ENCODE measurements at places on chromosomes 16 and 17. TPM values are rescaled to one million over a fixed set of nuclear protein-coding genes. Genes with fewer than 3 reads are reported as not detected.

The MRPL58 gene
- total RNA-seq, result 74.1 TPM

The SLFN12L gene
- not detected for total RNA-seq

The KCNH4 gene
- 0.43 TPM for total RNA-seq

The MYH8 gene
- not detected for total RNA-seq

The NPIPA5 gene
- 2.7 TPM for total RNA-seq

The SRL gene
- not detected for total RNA-seq

The VWA3A gene
- 0.03 TPM for total RNA-seq

The RNF135 gene
- 26.3 TPM for total RNA-seq

The NTN1 gene
- total RNA-seq, result 0.50 TPM

The TSNAXIP1 gene
- 0.33 TPM for total RNA-seq

The POLR3E gene
- 33.0 TPM for total RNA-seq

The ELMO3 gene
- 1.3 TPM for total RNA-seq

The WIPI1 gene
- 8.8 TPM for total RNA-seq

The CMC2 gene
- 120 TPM for total RNA-seq

The MAP1LC3B gene
- 75.6 TPM for total RNA-seq

The CD7 gene
- 0.08 TPM for total RNA-seq

The ZG16 gene
- total RNA-seq, result not detected

The SEPTIN12 gene
- not detected for total RNA-seq

The FOXN1 gene
- total RNA-seq, result 0.02 TPM

The CFAP97D1 gene
- not detected for total RNA-seq

The MTSS2 gene
- total RNA-seq, result 35.8 TPM

The ABCC12 gene
- total RNA-seq, result not detected

The RANBP10 gene
- total RNA-seq, result 9.6 TPM

The OSGIN1 gene
- 39.7 TPM for total RNA-seq

The PLA2G10 gene
- not detected for total RNA-seq

The GH1 gene
- not detected for total RNA-seq

The ZNF594 gene
- total RNA-seq, result 1.6 TPM

The ABI3 gene
- total RNA-seq, result not detected

The BCL6B gene
- not detected for total RNA-seq

The PYY gene
- not detected for total RNA-seq

The GGNBP2 gene
- total RNA-seq, result 65.3 TPM

The C1QL1 gene
- 23.3 TPM for total RNA-seq

The CACNG3 gene
- not detected for total RNA-seq

The SLC13A2 gene
- 0.06 TPM for total RNA-seq

The DUS2 gene
- 17.5 TPM for total RNA-seq

The RAMP2 gene
- 0.69 TPM for total RNA-seq

The TNP2 gene
- not detected for total RNA-seq

The SPNS2 gene
- 8.7 TPM for total RNA-seq

The STH gene
- total RNA-seq, result not detected

The LCMT1 gene
- 38.1 TPM for total RNA-seq

The TPPP3 gene
- 13.3 TPM for total RNA-seq

The NUFIP2 gene
- 61.0 TPM for total RNA-seq

The KRTAP4-1 gene
- total RNA-seq, result 0.30 TPM

The CCL23 gene
- not detected for total RNA-seq

The LITAFD gene
- not detected for total RNA-seq

The CDRT15L2 gene
- total RNA-seq, result not detected

The KRT40 gene
- total RNA-seq, result not detected

The TERB1 gene
- total RNA-seq, result not detected

The GAS2L2 gene
- total RNA-seq, result 0.11 TPM

The CRHR1 gene
- total RNA-seq, result 0.25 TPM

The SLC12A3 gene
- not detected for total RNA-seq

The MMP2 gene
- 13.8 TPM for total RNA-seq

The HOXB5 gene
- total RNA-seq, result 2.5 TPM

All from A549 treated with DMSO at 1 μM for 4 hours (cell line).